ENCODE measurements at places on chromosomes 5 and 9.

DNA sequence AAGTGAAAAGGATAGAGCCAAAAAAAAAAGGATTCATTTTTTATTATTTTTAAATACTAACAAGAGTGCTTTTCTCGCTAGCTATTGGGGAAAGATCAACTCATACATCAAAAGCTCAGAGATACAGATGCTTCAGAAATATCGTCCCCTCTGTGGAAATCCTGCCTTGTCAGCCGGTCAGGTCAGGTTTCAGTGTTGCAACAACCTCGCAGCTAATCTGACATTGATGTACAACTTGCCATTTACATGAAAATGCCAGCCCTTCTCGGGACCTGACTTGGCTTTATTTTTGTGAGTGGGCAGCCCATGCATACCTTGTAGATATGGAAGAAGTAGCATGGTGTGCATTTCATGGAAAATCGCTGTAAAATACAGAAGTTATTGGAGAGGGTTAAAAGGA is 358.8 kb upstream of the ADAMTS16 start:
- no peak for DNase-seq

DNA sequence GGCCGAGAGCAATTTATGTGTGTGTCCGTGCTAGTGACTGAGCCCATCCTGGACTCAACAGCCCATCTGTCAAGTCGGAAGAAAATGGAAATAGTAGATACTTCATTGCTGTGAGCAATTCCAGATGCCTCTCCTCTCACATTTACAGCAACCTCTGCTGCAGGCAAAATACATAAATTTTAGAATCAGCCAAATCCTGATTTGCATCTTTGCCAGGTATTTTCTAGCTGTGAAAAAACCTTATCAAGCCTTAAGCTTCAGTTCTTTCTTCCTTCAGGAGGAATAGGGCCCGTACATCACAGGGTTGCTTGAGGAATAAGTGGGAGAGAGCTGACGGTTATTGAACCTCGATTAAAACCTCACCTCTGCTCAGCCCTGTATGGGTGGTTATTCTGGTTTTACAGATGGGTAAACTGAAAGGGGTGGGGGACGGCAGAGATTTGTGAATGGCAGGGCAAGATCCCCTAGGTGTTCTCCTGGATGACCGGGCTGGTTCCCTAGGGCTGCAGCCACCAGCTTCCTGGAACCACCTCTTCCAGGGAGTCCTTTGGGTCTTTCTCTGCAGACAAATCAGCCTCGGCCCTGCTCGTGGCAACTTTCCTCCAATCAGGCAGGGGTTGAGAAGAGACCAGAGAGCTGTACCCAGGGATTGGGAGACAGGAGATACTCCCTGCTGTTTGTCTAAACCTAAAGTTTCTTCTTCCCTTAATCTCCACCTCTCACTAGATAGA is 5.3 kb upstream of the MSX2 start:
- DNase-seq: no peak

DNA sequence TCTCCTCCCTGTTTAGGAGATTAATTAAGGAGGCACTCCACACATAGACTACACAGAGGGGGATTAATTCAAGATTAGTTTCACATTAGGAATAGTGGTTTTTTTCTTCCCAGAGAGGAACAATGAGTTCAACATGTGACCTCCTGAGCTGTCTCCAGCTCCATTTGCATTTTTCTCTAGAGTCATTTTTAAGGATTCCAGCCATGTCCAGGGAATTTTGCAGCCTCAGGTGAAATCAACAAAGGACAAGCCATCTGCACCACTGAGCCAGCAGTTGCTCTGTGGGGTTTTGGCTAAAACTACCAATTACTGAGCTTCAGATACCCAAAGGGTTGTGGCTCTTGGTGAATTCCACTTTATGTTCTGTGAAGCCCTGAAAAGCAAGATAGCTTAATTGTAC is 258.5 kb upstream of the PPP1R2B start:
- no peak for DNase-seq

- DNase-seq: peak; percentile 92
These were observed at the start of gene MCCC2 for GRCh38 chr5:71586941-71587765. MCCC2 (plus strand) TSS chr5:71587340; CDS start chr5:71587426, 86 bp downstream.

GRCh38 chr5:72366324-72366976 is 46.3 kb downstream of the PTCD2 start:
- peak; percentile 55 for DNase-seq

DNA sequence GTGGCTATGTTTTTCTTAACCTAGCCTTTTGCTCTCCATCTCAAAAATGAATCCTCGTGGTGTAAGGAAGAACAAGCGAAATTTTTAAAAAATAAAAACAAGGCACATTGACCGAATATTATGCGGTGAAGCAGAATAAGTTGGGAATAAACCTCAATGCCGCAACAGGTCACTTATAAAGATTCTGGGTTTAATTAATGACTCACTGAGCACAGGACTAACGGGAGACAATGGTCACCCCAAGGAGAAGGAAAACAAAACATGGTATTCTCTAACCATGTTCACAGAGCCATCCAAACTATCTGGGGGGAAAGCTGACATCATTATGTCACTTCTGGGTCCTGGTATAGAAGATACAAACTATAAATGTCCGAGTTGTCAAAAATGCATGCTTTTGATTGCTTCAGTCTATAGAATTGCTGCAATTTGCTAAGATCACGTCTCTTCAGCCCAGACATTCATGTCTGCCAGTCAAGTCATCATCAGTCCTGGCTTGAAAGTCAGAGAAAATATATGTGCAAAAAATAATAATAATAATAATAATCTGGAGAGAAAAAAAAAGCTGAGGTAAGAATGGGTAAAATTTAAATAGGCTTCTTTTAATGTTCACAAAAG is 280.6 kb downstream of the NR2F1-AS1 start:
- no peak for DNase-seq

DNA sequence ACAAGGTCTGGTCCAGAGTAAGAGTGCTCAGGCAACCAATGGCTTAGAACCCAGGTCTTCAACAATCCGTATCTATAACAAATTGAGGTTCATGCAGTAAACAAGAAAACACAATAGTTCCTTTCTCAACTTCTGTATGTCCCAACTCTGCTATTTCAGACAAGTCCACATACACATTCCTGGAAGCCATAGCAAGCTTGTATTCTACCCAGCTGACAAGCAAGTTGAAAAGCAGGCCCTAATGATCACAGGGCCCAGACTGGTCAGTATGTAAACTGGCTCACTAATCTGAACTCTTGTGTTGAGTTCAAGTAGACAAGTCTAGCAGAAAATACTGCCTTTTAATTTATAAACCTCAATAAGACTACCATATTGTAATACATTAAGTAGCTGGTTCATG is 26.9 kb downstream of the FNIP1 start:
- no peak for DNase-seq

DNA sequence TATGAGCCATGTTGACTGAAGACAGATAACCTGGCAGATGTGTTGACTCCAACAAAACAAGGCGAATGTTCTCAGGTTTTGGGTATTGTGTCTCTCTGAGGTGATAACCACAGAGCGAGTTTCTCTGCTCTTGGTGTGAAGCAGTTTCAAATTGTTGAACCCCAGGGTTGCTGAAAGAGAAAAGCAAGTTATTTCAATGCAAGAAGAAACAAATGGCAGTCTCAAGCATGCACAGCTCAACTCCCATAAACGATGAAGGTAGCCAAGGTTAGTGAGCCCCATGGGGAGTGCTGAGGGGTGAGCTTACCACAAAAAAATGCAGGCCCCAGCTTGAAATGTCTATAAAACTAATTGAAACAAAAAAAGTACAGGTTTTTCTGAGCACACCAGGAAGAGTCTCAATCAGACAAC is 220.8 kb upstream of the DAPK1 start:
- peak; percentile 63 for DNase-seq

DNA sequence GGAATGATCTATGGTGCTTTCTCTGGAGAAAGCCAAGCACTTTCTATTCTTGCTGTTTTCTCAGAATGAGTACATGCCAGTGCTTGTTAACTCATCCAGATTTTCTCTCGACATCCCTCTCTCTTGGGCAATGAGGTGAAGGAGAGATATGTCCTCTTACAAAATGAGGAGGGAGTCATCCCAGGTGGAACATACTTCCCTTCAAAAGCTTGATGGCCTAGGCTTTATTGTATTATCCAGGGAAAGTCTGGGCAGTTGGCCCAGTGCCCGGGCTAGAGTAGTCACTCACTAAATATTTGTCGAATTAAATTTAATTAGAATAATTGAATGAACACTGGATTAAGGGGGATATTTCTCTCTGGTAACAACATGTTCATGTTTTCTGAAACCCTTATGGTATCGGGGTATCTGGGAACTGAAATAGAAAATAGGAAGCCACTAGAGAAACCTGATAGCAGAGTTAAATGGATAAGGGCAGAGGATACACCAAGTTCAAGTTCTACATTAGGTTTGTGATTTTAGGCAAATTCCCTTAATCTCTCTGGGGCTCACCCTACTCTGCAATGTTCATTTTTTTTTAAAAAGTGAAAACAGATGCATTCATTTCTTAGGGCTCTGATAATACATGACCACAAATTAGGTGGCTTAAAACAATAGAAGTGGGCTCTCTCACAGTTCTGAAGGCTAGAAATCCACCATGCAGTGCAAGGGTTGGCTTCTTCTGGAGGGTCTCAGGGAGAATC is 99.6 kb downstream of the LIFR start:
- DNase-seq: no peak

- DNase-seq: no peak
These were observed 4.7 kb downstream of the NTNG2 start for GRCh38 chr9:132166599-132166998.

GRCh38 chr9:113991714-113992113 is 86.4 kb downstream of the AMBP start:
- DNase-seq: no peak

- DNase-seq: no peak
These were observed 111.2 kb upstream of the IL12B start for GRCh38 chr5:159441441-159441840.

DNA sequence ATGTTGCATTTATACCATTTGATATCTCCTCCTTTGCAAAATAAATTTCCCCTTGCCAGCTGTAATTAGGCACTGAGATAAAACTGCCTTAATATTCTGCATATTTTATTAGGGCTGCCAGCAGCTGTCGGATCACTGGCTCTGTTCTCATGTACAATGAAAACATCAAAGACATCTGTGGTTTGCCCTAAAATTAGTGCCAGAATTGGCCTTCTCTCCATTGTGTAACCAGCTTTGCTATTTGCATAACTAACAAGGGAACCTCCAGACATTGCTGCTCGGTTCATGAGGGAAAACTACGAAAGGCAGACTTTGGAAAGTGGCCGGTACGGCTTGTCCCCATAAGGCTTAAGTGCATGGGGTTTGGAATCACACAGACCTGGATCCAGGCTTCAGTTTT is 45.5 kb upstream of the KIF2A start:
- DNase-seq: no peak

DNA sequence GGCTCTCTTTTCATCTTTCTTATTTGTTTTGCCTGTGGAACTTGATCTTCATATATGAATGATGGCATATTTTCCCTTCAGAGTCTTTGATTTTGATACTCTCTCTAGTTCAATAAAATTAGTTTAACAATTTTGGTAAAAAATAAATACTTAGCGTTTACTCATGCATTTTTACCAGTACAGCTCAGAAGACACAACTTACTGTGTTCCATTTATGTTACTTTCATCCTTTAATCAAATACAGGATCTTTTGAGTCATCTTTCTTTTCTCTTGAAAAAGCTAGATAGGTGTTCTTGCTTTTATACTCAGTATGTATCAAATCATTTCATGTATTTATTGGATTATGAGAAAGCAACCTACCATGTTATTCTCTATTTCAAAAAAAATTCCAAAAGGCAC is 47.1 kb upstream of the RICTOR start:
- DNase-seq: no peak

GRCh38 chr9:36791222-36791950 is 218.7 kb downstream of the MELK start:
- DNase-seq: no peak

DNA sequence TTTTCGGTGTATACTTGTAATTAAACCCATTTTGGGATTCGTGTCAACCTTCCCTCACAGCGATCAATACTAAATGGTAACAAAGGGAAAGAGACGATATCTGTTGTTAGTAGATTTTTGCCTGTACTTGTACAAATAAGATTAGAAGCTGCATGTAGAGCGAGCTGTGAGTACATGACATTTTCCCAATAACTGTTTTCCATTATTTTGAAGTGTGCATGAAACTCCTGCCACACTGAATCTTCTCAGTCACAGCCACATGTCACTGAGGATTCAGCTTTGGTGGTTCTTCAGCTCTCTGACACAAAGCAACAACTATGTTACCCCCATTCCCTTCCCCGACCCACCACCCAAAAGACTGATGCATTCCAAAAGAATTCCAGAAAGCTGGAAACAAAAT is 685.6 kb downstream of the EFNA5 start:
- DNase-seq: no peak
